ENCODE measurements at places on chromosomes 7 and 10. TPM values are rescaled to one million over a fixed set of nuclear protein-coding genes. Genes with fewer than 3 reads are reported as not detected.
A peak's percentile ranks its signal among the peaks of the same experiment; 100 is the strongest.

DNA sequence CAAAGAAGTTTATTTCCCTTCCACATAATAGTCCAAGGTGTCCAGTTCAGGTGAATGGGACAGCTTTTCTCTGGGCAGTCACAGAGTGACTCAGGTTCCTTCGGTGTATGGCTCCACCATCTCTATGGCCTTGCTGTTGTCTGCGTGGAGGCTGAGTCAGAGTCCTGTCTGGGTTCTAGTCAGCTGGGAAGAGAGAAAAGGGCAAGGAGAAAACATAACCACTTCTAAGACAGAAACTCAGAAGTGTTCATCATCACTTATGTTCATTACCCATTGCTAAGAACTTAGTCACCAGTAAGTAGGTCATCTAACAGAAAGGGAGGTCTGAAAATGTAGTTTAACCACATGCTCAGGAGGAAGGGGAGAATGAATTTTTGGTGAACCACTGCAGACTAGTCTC lies 32.4 kb upstream of the CCDC7 start:
- H3K4me3 ChIP-seq: no peak overlapping the region
- no peaks in the 10 kb centered on the region for H3K36me3 ChIP-seq
- DNase-seq: no peak
- H3K27me3 ChIP-seq: no peaks in the 10 kb centered on the region

- H3K27ac ChIP-seq: no peak overlapping the region
- H3K4me3 ChIP-seq: no peak overlapping the region
- peaks cover 68% of the 10 kb centered on the region for H3K4me1 ChIP-seq
- H3K27me3 ChIP-seq: no peaks in the 10 kb centered on the region
Measured at GRCh38 chr7:94403546-94403945, 8.9 kb downstream of the COL1A2 start.

- no peak overlapping the region for H3K4me3 ChIP-seq
- H3K27ac ChIP-seq: peak overlapping the region; percentile 79
- H3K4me1 ChIP-seq: peaks cover 60% of the 10 kb centered on the region
- no peaks in the 10 kb centered on the region for H3K27me3 ChIP-seq
- H3K36me3 ChIP-seq: no peaks in the 10 kb centered on the region
Measured at GRCh38 chr10:73906524-73907447, 4.1 kb upstream of the PLAU start.

DNA sequence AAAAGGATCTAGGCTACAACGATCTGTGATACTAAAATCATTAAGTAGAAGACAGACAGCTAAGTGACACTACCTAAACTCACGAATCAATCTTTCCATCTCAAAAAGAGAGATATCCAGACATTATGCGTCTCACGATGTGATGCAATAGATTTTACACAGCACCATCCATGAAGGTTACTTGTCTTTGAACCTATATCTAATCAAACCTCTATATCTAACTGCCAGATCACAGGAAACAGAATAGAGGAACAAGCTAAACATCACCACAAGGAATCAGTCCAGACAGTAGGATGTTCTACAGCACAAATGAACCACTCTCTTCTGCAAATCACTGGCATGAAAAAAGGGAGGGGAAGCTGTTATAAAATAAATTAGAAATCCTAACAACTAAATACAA lies 4.1 kb downstream of the RAPGEF5 start:
- DNase-seq: no peak
- H3K4me1 ChIP-seq: peaks cover 20% of the 10 kb centered on the region
- no peak overlapping the region for H3K27ac ChIP-seq
- H3K4me3 ChIP-seq: no peak overlapping the region
- H3K36me3 ChIP-seq: no peaks in the 10 kb centered on the region

GRCh38 chr7:105452085-105452484 lies 63.4 kb upstream of the SRPK2 start:
- no peaks in the 10 kb centered on the region for H3K27me3 ChIP-seq
- H3K27ac ChIP-seq: no peak overlapping the region
- no peak for DNase-seq
- H3K36me3 ChIP-seq: no peaks in the 10 kb centered on the region
- no peaks in the 10 kb centered on the region for H3K4me1 ChIP-seq

DNA sequence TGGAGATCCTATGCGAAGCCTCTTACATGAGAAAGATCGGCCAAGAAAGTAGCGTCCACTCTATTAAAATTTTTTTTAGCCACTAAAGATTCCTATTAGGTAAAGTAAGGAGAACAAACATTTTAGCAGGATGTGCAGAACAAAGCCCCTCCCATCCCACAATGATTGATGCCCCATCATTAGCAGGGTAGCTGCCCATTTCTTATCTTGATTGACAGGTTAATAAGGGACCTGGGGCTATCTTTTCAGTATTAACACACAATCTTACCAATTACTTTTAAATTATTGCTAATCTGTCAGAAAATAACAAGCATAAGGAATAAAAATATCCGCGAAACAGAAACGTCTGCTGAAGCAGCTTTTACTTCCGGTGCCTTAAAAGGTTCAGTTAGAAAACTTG lies 5.1 kb downstream of the FZD8 start:
- H3K36me3 ChIP-seq: no peaks in the 10 kb centered on the region
- H3K27ac ChIP-seq: no peak overlapping the region
- no peak overlapping the region for H3K4me3 ChIP-seq

DNA sequence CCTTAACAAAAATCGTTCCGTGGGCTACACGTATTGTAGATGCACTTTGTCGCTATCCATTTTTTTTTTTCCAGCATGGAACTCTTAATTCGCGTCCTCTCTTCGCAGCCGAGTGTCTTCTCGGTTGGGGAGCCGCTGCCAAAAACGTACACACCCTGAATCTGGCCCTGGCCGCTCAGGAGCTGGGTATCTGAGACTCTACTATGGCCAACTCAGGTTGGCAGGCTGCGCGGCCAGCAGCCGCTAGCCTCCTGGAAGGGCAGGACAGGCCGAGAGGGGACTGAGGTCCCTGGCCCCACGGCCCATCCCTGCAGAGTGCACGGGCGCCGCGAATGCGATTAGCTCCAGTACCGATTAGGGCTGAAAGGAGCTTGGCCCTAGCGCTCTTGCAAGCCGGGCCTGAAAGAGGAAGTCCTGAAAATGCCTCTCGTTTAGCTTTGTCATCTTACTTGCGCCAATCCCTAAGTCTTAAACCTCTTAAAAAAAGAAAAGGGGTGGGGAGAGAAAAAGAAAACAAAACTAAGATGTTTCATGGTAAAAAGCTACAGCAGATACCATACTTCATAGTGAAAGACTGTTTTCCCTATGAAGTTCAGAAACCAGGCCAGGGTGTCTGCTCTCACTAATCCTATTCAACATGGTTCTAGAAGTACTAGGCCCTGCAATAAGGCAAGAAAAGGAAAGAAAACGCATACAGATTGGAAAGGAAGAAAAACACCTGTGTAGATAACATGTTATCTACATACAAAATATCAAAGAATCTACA lies 113.2 kb upstream of the RHEB start:
- H3K4me1 ChIP-seq: peaks cover 30% of the 10 kb centered on the region
- peak overlapping the region; percentile 88 for H3K4me3 ChIP-seq
- H3K27me3 ChIP-seq: no peaks in the 10 kb centered on the region
- no peaks in the 10 kb centered on the region for H3K36me3 ChIP-seq

DNA sequence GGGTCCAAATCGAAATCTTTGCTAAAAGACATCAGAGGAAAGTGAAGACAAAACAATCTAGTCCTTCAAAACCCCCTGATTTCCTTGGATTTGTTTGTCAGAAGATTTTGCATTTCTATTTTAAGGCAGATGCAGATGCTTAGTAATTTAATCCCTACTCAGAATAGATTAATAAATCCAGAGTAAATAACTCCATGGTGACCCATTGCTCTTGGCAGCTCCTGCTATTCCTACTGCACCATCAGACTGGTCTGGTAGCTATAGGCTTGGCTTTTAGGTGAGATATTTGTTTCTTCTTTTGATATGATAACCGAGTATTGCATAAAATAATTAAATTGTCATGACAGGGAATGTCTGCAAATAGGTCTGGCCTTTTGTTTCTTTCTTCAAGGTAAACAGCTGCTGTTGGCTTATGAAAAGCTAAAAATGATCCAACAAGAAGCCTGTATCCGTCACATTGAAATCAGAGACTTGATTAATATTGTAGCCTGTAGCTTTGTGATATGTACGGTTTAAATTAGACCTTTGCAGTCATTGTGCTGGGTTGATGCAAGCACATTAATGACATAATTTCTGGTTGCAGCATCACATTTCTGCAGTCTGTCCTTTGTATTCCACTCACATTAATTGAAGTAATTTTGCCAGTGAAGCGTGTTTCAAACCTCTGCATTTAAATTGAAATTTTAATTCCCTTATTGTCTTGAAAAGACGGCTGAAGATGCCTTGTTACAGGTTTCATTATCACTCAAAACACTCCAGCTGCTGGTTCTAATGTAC lies 40.7 kb downstream of the EXOC4 start:
- H3K4me1 ChIP-seq: peaks cover 5% of the 10 kb centered on the region
- no peak overlapping the region for H3K4me3 ChIP-seq
- DNase-seq: no peak
- H3K36me3 ChIP-seq: peaks cover 24% of the 10 kb centered on the region
- no peak overlapping the region for H3K27ac ChIP-seq
- no peaks in the 10 kb centered on the region for H3K27me3 ChIP-seq

- H3K4me3 ChIP-seq: no peak overlapping the region
- H3K27me3 ChIP-seq: no peaks in the 10 kb centered on the region
- peaks cover 34% of the 10 kb centered on the region for H3K4me1 ChIP-seq
- peak overlapping the region; percentile 44 for H3K27ac ChIP-seq
- no peaks in the 10 kb centered on the region for H3K36me3 ChIP-seq
- no peak for DNase-seq
Measured at GRCh38 chr10:5951167-5951711, 26.1 kb downstream of the IL15RA start.

DNA sequence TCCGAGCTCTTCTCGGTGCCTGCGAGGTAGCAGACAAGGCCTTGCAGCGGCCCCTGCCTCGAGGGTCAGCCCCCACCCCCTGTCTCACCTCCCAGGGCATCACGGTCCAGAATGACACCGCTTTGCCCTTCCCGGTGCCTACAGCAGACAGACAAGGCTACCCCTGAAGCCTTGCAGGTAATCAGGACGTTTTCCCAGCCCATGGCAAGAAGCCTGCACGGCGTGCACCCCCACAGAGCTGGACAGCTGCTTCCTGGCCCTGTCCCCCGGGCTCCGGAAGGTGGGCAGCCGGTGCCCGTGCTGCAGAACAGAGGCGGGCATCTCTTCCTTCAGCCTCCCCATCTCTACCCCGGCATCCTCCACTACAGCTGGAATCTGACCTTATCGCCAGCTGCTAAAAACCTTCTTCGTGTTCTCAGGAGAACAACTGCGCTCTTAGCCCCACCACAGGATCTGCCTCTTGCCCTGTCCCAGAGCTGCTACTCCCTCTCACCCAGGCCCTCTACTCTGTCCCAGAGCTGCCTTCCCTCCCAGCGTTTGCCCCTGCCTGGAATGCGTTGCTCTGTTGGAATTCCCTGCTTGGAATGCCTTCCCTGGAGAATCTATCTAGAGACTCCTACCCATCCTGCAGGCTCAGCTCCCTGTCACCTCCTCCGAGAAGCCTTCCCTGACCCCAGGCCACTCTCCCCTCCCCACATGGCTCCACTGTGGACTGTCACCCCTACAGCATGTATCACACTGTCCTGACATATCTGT lies 4.7 kb downstream of the MYL10 start:
- no peak for DNase-seq
- no peaks in the 10 kb centered on the region for H3K4me1 ChIP-seq
- H3K4me3 ChIP-seq: no peak overlapping the region
- H3K27me3 ChIP-seq: peaks cover 70% of the 10 kb centered on the region

GRCh38 chr10:17851611-17852010 lies 42.5 kb downstream of the MRC1 start:
- H3K4me3 ChIP-seq: no peak overlapping the region
- no peak for DNase-seq
- H3K27me3 ChIP-seq: no peaks in the 10 kb centered on the region
- no peaks in the 10 kb centered on the region for H3K36me3 ChIP-seq

DNA sequence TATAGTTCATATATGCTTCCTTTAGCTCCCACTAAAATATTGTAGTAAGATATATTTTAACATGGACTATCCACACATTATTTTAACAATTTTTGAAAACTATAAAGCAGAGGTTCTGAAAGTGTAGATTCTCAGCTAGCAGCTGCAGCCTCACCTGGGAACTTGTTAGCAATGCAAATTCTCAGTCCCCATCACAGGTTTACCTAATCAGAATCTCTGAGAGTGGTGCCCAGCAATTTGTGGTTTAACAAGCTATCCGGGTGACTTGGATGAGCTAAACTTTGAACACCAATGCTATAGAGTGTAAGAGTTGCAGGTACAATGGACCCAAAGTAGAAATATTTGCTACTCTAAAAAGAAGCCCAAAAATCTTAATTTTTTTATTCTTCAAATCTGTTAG lies 99.8 kb upstream of the MDFIC start:
- H3K27me3 ChIP-seq: no peaks in the 10 kb centered on the region
- no peak overlapping the region for H3K4me3 ChIP-seq

DNA sequence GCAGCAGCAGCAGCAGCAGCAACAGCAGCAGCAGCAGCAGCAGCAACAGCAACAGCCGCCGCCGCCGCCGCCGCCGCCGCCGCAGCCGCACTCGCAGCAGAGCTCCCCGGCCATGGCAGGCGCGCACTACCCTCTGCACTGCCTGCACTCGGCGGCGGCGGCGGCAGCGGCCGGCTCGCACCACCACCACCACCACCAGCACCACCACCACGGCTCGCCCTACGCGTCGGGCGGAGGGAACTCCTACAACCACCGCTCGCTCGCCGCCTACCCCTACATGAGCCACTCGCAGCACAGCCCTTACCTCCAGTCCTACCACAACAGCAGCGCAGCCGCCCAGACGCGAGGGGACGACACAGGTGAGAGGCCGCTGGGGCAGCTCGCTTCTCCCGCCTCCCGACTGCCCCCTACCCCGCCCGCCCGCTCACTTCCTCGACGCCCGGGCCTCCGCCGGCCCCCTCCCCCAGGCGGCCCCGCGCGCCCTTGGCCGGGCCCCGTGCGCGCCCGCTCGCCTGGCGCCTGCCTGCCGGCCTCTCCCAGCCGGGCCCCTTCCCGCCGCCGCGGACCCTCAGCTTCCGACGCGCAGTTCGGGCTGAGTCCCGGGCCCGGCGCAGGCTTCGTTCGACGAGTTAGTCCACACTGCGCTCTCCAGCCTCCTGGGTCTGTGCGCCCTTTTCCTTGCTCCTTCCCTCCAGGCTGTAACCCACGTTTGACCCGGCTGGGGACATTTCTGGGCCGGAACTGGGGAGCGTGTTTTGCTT lies 882 bp downstream of the DLX6 start:
- peaks cover 44% of the 10 kb centered on the region for H3K4me1 ChIP-seq
- peak; percentile 88 for DNase-seq
- no peak overlapping the region for H3K27ac ChIP-seq
- H3K4me3 ChIP-seq: peak overlapping the region; percentile 51
- H3K27me3 ChIP-seq: peaks cover 76% of the 10 kb centered on the region

- no peaks in the 10 kb centered on the region for H3K27me3 ChIP-seq
- H3K4me1 ChIP-seq: peaks cover 22% of the 10 kb centered on the region
- DNase-seq: no peak
- H3K36me3 ChIP-seq: no peaks in the 10 kb centered on the region
- no peak overlapping the region for H3K27ac ChIP-seq
- no peak overlapping the region for H3K4me3 ChIP-seq
Measured at GRCh38 chr7:135428011-135428410, 81.9 kb downstream of the CNOT4 start.

GRCh38 chr10:100872034-100872791 lies 40.5 kb upstream of the SLF2 start:
- no peak overlapping the region for H3K27ac ChIP-seq
- no peaks in the 10 kb centered on the region for H3K4me1 ChIP-seq
- no peaks in the 10 kb centered on the region for H3K27me3 ChIP-seq
- no peak for DNase-seq
- H3K36me3 ChIP-seq: no peaks in the 10 kb centered on the region
- H3K4me3 ChIP-seq: no peak overlapping the region

The MUC3A gene
- not detected for total RNA-seq

The DNAJC12 gene
- 4.1 TPM for total RNA-seq

The MPP7 gene
- total RNA-seq: 59.1 TPM

The FZD1 gene
- 22.2 TPM for total RNA-seq

The ABCC2 gene
- 0.52 TPM for total RNA-seq

The ERLIN1 gene
- 8.3 TPM for total RNA-seq

The ATOH7 gene
- not detected for total RNA-seq

The MMP21 gene
- not detected for total RNA-seq

The MEST gene
- total RNA-seq: 2.9 TPM
